Prostate gland (tissue), 2 donors: ENCODE measurements at places on chromosomes 5 and 9. TPM values are rescaled to one million over a fixed set of nuclear protein-coding genes. Genes with fewer than 3 reads are reported as not detected.

GRCh38 chr9:116247791-116248374 is 94.3 kb downstream of the PAPPA start:
- no peak for DNase-seq

DNA sequence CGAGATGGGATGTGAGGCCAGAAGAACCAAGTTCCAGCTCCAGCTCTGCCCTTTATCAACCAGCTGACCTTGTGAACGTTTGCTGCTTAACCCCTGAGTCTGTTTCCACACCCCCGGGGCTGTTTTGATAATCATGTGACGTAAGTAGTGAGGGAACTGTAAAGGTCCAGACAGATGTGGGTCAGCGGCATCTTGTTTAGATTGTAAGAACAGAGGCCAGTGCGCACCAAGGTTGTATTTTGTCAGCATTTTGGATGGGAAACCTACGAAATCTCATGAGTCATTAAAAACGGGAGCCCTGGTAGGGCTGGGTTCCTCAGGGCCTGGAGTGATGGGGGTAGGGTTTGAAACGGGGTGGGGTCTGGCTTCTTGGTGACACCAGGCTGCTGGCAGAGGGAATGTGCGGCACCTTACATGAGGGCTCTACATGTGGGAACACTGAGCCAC is 13.8 kb upstream of the COL15A1 start:
- no peak for DNase-seq

- DNase-seq, result no peak
Measured at GRCh38 chr5:110951373-110951791, 120.1 kb upstream of the TSLP start.

- DNase-seq, result no peak
Measured at GRCh38 chr9:120440791-120441190, 139.2 kb downstream of the CDK5RAP2 start.

DNA sequence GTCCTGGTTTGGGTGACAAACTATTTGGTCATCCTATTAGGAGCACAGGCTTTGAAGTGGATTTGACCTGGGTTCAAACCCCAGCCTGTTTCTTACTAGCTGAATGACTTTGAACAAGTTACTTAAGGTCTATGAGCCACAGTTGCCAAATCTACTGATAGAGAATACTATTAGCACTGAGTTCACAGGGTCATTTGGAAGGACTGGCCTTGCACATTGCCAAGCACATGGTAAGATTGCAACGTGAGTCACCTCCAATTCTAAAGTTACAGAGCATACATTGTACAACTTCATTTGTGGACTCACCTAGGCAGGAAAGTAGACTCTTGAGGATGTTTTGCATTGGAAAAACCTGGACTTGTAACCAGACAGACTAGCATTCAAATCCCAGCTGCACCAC is 38.9 kb downstream of the MFAP3 start:
- DNase-seq, result no peak

DNA sequence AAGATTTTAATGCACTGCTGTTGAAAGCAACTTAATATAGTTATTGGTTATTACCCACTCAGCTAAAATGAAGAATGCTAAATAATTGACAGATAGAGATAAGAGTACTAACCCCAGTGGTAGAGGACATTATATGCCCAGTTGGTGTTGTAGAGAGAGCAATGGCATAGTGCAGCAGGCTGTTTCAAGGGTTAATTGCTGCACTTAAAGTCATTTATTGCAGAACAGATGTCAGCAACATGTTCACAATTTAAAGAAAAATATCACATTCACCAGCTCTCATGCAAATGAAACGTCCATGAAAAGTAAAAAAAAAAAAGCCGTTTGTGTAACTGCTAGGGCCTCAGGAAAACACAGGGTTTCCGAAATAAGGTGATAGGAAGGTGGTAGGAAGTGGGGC is 254.6 kb downstream of the MTRR start:
- DNase-seq, result no peak

GRCh38 chr5:179530069-179530998 is 20.0 kb upstream of the RUFY1 start:
- no peak for DNase-seq

DNA sequence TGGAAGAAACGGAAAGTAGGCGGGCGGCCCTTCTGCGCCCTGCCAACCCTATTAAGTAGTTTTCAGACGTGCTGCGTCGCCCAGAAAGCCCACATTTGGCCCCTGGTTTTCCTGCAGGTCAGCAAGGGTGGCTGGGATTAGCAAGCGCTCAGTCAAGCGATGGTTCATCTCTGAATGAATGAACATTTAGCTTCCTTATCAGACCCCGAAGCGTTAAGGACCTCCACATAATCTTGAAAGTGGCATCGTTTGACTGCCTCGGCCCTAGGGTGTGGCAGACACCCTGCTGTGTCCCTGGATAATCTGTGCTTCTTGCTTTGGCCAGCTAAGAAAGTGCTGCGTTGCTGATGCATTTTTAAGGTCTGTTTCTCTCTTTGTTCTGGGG is 684 bp downstream of the TOR1B start:
- no peak for DNase-seq

- DNase-seq, result no peak
Measured at GRCh38 chr5:7331131-7331530, 64.8 kb upstream of the ADCY2 start.

- no peak for DNase-seq
Measured at GRCh38 chr5:128596071-128596470, 58.0 kb upstream of the FBN2 start.

DNA sequence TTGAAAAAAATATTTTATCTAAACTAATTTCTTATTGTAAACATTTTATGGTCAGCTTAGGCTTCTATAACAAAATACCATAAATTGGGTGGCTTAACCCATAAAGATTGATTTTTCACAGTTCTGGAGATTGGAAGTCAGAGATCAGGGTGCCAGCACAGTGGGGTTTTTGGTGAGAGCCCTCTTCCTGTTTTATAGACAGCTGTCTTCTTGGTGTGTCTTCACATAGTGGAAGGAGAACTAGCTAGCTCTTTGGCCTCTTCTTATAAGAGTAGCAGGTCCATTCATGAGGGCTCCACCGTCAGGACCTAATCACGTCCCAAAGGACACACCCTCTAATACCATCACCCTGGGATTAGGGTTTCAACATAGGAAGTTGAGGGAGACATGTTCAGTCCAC is 26.6 kb downstream of the OTULINL start:
- no peak for DNase-seq

GRCh38 chr9:130426467-130426773 is 18.3 kb upstream of the ASS1 start:
- DNase-seq, result no peak

- DNase-seq, result no peak
Measured at GRCh38 chr5:177123789-177124485, 9.6 kb upstream of the NSD1 start.

- no peak for DNase-seq
Measured at GRCh38 chr9:93090091-93090655, 5.8 kb upstream of the CARD19 start.

DNA sequence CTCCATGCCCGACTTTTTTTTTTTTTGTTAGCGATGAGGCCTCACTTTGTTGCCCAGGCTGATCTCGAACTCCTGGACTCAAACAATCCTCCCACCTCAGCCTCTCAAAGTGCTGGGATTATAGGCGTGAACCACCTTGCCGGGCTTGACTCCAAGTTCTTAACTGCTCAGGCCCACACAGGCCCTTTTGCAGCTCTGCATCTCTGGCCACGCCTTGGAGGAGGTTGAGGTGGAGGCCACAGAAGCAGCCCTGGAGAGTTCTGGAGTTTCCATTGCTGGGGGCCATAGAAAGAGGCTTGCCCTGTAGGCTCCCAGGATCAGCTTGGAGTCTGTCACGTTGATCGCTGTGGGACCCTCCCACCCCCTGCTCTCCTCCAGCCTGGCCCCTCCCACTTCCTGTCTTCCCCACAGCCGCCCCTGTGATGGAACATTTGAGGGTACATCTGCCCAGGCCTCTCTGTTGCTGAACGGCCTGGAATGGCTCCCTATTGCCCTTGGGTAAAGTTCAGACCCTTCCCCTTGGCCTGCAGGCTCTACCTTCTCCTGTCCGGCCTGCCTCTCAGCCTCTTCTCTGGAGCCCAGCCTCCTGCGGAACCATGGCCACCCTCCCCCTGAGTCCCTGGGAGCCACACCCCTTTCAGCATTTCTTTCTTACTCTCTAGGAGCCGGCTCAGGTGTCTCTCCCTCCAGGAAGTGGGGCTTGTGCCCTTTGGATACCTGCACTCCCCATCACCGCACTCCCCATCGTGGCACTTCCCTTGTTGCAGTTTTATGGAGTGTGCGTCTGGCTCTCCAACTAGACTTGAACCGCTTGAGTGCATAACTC is 30.4 kb upstream of the IER5L start:
- no peak for DNase-seq

DNA sequence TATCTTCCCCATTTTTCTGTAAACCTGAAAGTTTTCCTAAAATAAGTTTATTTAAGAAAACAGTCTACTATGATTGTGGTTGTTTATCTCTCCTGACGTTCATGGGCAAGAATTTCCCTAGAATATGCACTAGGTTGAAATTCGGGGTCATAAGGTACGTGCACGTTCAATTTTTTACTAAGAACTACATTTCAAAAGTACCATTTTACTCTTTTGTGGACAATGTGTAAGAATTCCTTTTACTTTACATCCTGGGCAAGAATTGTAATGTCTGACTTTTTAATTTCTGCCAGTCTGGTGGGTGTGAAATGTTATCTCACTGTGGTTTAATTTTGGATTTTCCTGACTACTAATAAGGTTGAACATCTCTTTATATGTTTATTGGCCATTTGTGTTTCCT is 12.4 kb downstream of the IL5 start:
- no peak for DNase-seq

- DNase-seq, result no peak
Measured at GRCh38 chr5:96716007-96716406, 53.8 kb downstream of the CAST start.

GRCh38 chr5:14040542-14040941 is 96.1 kb upstream of the DNAH5 start:
- no peak for DNase-seq

Gene ZNF300
- total RNA-seq, result 4.6 TPM

Gene ECSCR
- total RNA-seq, result 5.3 TPM

Gene SAXO1
- total RNA-seq, result 6.1 TPM

Gene GM2A
- 48.9 TPM for total RNA-seq

Gene PPP3R2
- total RNA-seq, result not detected

Gene FBP1
- 19.5 TPM for total RNA-seq

Gene CENPK
- total RNA-seq, result 2.1 TPM

Gene FBP2
- total RNA-seq, result not detected
